ENCODE measurements at places on chromosomes 2 and 18. TPM values are rescaled to one million over a fixed set of nuclear protein-coding genes. Genes with fewer than 3 reads are reported as not detected.

The TGIF1 gene
- total RNA-seq = 38.3 TPM

The SPATA3 gene
- total RNA-seq = not detected

The MERTK gene
- total RNA-seq = 0.75 TPM

DNA sequence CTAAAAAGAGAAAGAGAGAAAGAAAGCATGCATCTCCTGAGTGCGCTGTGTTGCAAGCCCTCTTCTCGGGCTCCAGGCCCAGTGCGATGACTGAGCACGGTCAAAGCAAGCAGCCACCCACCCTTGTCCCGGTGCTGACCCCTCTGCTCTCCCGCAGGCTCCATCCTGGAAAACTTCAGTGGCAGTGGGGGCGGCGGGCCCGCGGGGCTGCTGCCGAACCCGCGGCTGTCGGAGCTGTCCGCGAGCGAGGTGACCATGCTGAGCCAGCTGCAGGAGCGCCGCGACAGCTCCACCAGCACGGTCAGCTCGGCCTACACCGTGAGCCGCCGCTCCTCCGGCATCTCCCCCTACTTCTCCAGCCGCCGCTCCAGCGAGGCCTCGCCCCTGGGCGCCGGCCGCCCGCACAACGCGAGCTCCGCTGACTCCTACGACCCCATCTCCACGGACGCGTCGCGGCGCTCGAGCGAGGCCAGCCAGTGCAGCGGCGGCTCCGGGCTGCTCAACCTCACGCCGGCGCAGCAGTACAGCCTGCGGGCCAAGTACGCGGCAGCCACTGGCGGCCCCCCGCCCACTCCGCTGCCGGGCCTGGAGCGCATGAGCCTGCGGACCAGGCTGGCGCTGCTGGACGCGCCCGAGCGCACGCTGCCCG, 252.5 kb downstream of the GLI2 start:
- no peaks in the 10 kb centered on the region for H3K4me1 ChIP-seq
- DNase-seq = no peak
- H3K36me3 ChIP-seq = no peaks in the 10 kb centered on the region
- H3K27me3 ChIP-seq = no peaks in the 10 kb centered on the region
- no peak overlapping the region for H3K27ac ChIP-seq

GRCh38 chr2:188089901-188090300, 201.8 kb upstream of the GULP1 start:
- no peak overlapping the region for H3K4me3 ChIP-seq
- H3K27ac ChIP-seq = no peak overlapping the region
- H3K27me3 ChIP-seq = no peaks in the 10 kb centered on the region
- H3K36me3 ChIP-seq = no peaks in the 10 kb centered on the region
- H3K4me1 ChIP-seq = no peaks in the 10 kb centered on the region
- no peak for DNase-seq

GRCh38 chr2:179837408-179837807, 24.0 kb downstream of the ZNF385B start:
- no peaks in the 10 kb centered on the region for H3K27me3 ChIP-seq
- H3K27ac ChIP-seq = no peak overlapping the region
- H3K4me1 ChIP-seq = no peaks in the 10 kb centered on the region
- DNase-seq = no peak
- no peak overlapping the region for H3K4me3 ChIP-seq

DNA sequence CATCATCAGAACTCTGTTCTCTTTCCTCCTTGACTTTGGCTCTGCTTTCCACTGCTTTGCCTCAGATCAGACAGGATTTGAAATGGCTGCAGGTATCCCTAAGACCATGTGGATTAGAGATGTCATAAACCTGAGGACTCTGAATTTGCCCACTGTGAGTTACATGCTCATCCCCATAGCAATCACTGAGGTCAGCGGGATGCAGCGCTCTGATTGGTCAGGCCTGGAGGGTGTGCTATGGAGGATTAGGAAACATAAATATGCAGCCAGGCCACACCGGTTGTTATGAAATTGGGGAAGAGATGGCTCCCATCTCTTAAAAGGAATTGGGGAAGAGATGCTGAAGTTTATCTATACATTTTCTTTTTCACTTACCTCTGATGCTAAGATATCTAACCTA, 73.7 kb upstream of the DNAJC10 start:
- H3K4me3 ChIP-seq = no peak overlapping the region
- no peak for DNase-seq
- H3K36me3 ChIP-seq = no peaks in the 10 kb centered on the region
- no peaks in the 10 kb centered on the region for H3K4me1 ChIP-seq
